ENCODE measurements at places on chromosomes 6 and 20.

DNA sequence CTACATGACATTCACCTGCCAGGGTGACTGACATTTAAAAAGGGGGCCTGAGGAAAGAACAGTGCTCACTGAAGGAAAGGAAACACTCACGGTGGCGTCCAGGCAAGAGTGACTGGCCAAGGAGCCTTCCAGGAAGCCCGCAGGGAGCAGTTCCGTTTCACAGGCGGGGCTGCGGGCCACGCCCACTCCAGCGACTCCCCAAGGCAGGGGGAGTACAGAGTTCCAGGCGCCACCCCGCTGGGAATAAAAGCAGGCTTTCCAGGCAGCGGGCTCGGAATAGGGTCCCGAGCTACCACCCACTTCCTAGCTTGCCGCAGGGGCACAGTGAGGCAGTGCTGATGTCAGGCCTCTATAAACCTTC is 34.2 kb downstream of the PKIG start:
- no peak for DNase-seq

DNA sequence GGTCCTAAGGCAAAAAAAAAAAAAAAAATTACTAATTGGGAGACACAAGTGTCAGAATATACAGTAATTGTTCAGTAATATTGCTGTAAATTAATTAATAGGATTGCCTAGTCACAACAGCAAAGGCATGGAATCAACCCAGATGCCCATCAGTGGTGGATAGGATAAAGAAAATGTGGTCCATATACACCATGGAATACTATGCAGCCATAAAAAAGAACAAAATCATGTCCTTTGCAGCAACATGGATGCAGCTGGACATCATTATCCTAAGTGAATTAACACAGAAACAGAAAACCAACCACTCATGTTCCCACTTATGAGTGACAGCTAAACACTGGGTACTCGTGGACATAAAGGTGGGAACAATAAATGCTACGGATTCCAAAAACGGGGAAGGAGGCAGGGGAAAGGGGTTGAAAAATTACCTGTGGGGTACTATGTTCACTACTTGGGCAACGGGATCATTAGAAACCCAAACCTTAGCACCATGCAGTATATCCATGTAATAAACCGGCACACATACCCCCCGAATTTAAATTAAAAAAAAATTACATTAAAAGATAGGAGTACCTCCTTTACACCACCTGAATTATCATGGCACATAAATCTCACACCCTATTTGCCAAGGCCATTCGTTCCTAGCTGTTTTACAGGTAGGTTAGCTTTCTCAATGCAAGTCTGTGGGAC is 689 bp upstream of the PFDN4 start:
- DNase-seq = no peak

- DNase-seq = no peak
These were observed 28.7 kb upstream of the SPAG4 start for GRCh38 chr20:35586751-35587425.

DNA sequence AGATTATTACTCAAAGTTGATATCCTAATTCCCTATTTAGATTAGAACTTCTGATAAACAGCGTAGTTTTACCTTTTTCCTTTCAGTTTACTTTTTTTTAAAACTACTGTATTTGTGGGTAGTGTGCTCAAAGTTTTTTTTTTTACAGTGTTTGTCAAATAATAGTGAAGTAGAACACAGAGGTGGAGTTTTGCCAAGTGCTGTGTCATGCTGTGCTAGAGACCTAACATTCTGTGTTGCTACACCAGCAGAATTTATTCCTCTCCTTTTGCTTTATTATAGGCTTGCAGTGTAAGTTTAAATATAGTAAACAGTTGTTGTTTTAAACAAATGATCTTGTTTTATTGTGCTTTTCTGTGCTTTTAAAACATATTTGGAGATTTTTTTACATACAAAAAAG is 125.4 kb downstream of the HIVEP1 start:
- DNase-seq = no peak
